ENCODE measurements at places on chromosomes 3 and 15. TPM values are rescaled to one million over a fixed set of nuclear protein-coding genes. Genes with fewer than 3 reads are reported as not detected.

PTX3 gene
- total RNA-seq = not detected

CHST13 gene
- total RNA-seq = not detected

TRIM42 gene
- total RNA-seq = not detected

ANKRD34C gene
- not detected for total RNA-seq

CEP152 gene
- total RNA-seq = 43.1 TPM

GAP43 gene
- not detected for total RNA-seq

SYNPR gene
- not detected for total RNA-seq

DNA sequence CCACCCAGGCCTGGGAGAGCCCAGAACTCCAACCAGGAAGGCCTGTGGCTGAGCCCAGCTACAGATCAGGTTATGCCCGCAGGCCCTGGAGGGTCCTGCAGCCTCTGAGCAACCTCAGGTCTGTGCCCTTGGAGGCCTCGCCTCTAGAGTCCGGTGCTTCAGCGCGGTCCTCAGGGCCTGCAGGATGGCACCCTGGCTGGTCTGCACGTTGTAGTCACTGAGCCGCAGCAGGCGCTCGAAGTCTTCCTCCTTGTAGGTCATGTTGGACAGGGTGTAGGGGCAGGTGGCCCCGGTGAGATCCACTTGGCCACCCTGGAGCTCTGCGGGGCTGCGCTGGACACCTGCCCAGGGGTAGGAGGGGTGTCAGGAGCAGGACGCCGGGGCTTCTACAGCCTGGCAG, 25.8 kb downstream of the PLA2G4D start:
- DNase-seq = no peak

GRCh38 chr3:194993896-194994295, 277.1 kb downstream of the XXYLT1 start:
- no peak for DNase-seq

DNA sequence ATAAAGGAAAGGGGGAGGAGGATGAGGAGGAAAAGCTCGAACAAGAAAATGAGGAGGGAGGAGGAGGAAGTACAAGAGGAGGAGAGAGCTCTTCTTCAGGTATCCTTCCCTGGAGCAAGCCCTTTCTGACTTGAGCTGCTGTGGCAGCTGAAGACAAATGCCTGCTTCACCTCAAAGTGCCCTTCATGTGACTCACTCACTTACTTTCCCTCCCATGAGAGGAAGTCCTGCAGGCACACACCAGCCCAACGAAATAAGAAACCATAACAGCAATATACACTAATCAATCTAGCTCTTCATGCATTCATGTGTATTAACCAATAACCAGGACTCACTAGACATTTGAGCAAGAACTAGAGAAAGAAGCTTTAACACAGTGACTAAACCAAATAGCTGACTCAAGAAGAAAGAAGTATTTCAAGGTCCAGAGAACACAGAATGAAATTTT, 251.9 kb downstream of the IGSF11 start:
- no peak for DNase-seq

- no peak for DNase-seq
Measured at GRCh38 chr3:144822671-144823070, 851.0 kb downstream of the DIPK2A start.

DNA sequence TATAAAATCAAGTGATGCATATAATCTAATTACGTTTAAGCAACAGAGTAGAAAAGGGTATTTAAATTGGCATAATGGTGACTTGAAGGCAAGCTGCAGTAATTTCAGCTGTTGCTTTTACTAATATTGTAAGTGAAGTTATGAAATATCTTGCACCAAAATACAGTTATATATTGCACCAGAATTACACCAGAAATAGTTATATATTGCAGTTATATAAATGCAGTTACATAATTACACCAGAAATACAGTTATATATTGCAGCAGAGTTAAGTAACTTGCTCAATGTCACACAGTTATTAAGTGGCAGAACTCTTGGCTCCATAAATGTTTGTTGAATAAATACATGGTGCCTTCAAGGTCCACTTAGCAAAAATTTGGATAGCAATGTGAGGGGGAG, 51.4 kb downstream of the PCOLCE2 start:
- no peak for DNase-seq

DNA sequence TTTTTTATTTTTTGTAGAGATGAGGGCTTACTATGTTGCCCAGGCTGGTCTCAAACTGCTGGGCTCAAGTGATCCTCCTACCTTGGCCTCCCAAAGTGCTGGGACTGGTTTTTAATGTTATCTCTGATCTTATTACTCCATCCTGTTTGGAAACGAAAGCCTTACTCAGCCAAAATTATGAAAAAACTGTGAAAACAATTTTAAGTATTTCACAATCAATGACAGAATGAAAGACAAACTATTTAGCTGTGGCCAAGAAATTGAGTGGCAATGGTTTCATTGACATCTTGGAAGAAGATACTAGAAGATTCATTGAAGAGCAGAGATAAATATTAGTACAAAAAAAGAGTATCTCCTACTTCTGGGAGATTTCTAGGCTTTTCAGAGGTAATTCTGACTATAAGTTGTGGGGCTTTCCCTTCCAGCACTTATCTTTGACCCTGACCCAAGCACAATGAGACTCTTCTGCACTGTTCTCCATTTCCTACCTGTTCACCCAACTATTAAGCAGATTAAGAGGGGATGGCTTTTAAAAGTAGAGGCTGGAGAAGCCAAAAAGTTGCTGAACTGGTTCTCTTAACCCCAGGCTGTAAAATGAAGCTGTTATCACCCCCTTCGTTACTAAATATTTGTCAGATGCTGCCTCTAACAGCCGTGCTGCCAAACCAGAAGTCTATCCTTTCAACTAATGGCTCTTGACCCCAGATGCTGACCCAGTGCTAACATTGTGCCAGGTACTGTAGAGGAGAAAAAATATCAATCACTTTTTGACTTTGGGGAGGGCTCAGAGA, 14.2 kb upstream of the SLC25A36 start:
- DNase-seq = no peak

- no peak for DNase-seq
Measured at GRCh38 chr3:134658555-134658954, 7.7 kb upstream of the KY start.

GRCh38 chr3:17730318-17730967, 12.0 kb downstream of the TBC1D5 start:
- no peak for DNase-seq

DNA sequence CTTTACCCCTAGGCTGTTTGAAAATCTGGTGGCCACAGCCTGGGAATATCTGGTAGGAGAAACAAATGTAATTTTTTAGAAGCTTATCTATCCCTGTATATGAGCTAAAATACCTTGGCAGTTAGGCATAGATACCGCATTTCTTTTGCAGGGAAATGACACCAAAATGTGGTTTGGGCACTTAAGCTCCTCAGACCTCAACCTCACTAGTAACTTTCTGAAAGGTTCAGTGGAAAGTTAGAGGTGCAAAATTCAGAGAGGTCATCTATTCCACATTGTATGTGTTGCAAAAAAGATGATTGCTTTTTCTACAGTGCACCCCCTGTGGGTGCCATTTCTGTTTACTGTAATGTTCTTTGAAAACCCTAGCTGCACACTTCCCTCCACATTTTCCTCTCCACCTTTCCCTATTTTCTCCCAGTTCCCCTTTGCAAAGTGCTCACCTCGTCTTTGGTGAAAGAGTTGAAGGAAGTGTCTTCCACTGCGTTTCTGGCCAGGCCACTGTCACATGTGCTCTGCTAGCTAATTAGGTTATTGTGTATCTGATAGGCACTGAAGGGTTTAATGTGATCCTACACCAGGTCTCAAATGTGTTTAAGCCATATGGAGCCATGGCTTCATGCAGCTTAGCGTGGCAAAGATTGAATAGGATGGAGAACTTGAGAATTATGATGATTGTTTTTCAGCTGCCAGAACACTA, 1.3 kb downstream of the SACM1L start:
- peak; percentile 35 for DNase-seq

DNA sequence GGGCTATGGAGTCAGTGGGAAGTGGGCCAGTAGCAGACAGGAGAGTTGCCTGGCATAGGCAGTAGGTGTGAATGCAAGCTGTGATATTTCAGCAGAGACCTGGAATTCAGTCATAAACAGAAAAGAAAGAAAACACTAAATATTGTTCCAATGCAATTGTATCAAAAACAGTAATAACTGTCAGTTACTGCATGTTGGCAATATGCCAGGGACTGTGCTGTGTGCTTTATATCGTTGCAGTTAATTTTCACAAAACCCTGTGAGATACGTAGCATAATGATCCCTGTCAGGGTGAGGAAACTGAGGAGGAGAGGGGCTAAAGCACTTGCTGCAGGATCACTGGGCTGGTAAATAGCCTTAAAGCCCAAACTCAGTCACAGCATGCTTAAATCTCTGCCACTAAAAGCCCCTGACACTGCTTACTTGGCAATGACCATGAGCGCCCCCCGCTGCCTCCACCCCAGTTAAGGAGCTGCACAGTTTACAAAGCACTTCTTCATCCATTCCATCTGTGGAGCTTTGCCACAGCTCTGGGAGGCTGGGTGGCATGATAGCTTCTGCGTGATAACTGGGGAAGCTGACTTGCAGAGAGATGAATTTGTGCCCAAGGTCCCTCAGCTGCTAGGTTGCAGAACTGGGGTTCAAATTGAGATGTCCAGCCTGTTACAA, 3.9 kb downstream of the SLC6A1 start:
- DNase-seq = no peak

DNA sequence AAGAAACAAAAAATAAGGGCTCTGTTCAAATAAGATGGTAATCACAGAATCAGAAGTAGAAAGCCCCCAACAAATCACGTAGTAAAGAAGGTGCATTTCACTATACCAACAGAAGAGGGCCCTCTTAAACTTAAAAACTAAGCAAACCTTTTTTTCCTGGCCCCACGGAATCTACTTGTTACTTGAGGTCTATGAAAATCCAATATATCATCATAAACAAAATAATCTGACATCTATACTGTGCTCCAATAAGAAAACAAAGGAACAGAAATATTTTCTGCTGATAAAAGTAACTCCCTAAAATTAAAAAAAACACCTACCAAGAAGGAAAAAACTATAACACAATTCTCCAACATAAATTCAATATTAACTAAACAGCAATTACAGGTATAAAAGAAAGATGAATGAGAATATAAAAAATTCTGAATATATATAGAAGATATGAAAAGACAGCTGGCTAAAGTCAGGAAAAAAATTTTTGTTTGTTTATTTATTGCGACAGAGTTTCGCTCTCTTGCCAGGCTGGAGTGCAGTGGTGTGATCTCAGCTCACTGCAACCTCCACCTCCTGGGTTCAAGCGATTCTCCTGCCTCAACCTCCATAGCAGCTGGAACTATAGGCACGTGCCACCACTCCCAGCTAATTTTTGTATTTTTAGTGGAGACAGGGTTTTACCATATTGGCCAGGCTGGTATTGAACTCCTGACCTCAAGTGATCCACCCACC, 81.8 kb downstream of the CLASP2 start:
- DNase-seq = no peak

- no peak for DNase-seq
Measured at GRCh38 chr3:23320586-23321570, 117.8 kb downstream of the UBE2E2 start.

DNA sequence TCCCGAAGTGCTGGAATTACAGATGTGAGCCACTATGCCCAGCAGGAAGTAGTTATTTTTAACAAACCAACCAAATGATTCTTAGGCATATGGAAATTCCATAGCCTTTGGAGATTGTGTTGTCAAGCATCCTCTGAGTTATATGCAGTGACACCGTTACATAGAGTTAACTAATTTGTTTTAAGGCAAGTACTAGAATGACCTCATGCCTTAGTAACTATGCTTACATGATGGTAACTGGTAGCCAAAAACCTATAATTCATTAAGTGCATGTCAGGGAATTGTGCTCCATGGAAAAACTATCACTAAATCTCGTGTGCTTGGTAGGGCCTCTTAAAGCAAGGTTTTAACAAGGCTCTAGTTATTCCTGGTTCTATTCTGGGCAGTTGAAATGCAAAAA, 392.8 kb downstream of the TUSC7 start:
- no peak for DNase-seq

DNA sequence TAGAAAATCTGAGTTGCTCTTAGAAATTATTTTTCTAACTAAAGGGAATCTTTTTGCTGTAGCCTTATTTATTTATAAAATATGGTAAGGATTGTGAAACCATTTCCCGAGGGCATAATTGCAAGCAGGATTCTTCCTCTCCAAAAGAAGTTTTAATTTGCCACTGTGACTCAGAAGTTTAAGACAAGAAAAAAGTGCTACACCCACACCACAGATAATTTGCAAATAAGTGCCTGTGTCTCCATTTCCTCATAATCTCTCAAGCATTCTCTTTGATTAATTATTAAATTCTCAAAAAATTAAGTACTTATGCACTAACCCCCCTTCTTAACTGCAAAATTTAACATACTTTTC, 43.6 kb downstream of the RASA2 start:
- no peak for DNase-seq

- DNase-seq = peak; percentile 20
Measured at GRCh38 chr3:122183521-122183892, at the start of gene CASR. CASR (plus strand) TSS chr3:122183668; CDS start chr3:122254190, 70,522 bp downstream.

GRCh38 chr15:68717951-68718350, 102.7 kb downstream of the ANP32A start:
- no peak for DNase-seq

GRCh38 chr15:62483814-62484213, 318.7 kb upstream of the C2CD4B start:
- DNase-seq = no peak

GRCh38 chr15:58021332-58022230, 43.9 kb downstream of the ALDH1A2 start:
- DNase-seq = no peak

DNA sequence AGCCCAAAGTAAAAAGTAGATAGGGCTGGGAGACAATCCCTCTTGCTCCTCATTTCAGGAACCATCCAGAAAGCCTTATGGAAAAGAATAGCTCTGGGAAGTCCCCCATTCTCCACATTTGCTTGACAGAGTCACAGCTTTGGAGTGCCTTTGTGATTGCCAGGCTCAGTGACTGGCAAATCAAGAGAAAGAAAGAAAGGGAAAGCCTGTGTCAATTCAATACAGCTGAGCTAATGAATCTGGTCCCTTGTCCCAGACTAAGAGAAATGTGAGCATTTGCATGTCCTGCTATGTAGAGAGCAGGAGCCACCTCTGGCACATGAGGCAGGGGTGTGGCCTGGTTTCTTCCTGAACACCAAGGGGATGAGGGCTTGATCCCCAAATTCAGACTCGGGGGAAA, 14.9 kb upstream of the CTNNB1 start:
- no peak for DNase-seq

DNA sequence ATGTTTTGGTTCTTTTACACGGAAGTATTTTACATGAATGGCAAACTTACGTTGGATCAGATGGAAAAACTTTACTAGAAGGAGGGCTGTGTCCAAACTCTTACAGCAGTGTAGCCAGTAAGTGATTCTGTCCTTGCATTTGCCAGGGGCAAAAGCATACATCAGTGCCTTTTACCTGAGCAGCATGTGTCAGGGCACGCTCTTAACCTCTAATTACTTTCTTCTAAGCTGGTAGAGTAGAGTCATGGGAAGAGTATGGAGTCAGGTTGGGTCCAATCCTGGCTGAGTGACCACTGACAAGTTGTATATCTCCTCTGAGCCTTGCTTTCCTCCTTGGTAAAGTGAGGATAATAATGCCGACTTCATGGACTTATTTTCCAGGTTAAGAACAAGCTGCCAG, 47.1 kb downstream of the RYR3 start:
- no peak for DNase-seq

- no peak for DNase-seq
Measured at GRCh38 chr3:5784690-5785089, 597.2 kb downstream of the EDEM1 start.
